ENCODE measurements at places on chromosomes 11 and 22.

GRCh38 chr11:66981976-66982578 is 7.0 kb downstream of the C11orf86 start:
- DNase-seq = peak; percentile 96

- no peak for DNase-seq
Measured at GRCh38 chr22:20221421-20222340, 46.4 kb downstream of the RTN4R start.

- DNase-seq = no peak
Measured at GRCh38 chr22:32587449-32587848, 112.8 kb downstream of the FBXO7 start.

DNA sequence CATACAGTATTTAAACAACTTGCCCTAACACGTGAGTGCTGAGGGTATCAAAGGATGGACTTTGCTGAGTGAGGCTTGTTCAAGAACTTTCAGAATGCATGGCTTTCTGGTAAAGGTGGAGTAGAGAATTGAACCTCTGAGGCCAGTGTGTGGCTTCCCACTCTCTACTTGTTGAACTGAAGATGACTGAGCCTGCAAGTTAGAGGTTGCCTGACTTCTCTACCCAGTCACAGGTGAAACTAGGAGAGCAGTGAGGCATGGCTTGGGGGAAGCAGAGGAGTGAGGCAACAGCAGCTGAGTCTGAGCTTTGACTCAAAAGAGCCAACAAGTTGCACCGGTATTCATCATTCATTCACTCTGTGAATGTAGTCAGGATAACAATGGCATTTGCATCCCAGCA is 256.4 kb upstream of the SESN3 start:
- no peak for DNase-seq

- DNase-seq = peak; percentile 89
Measured at GRCh38 chr11:65884716-65885092, 3.6 kb downstream of the FIBP start.

- no peak for DNase-seq
Measured at GRCh38 chr22:32922186-32922585, 120.7 kb downstream of the TIMP3 start.

DNA sequence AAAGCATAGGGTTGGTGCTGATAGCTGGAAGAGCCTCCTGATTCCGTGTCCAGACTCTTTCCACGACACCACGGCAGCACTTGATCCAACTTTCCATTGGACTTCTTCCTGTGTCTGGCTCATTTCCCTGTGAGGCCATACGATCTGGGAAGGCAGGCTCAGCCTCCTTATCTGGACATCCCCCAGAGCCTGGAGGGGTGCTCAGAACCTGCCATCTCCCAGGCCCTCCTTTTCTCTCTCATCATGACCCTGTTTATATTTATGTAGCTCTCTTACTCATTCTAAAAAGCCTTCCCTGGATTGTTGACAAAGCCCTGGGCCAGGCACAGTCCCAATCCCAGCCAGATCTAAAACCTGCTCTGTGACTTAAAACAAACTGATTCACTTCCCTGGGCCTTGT is 7.8 kb upstream of the BCL9L start:
- DNase-seq = no peak

GRCh38 chr11:114080219-114080618 is 20.7 kb downstream of the ZBTB16 start:
- DNase-seq = peak; percentile 73

DNA sequence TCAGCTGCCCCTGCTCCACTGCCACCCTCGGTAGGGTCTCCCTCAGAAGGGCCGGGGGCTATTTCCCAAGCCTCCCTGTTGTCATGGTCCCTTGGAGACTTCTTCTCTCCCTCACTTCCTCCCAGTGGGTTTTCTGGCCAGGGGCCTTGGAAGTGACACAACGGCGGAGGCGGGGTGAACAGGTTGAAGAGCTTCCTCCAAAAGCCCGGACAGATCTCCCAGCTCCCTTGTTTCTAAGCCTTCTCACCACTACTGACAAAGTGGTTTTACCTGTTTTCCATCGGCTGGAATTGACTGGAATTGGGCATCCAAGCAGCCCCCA is 14.5 kb downstream of the MYH9 start:
- DNase-seq = no peak

- DNase-seq = no peak
Measured at GRCh38 chr11:63406458-63406857, 36.9 kb downstream of the SLC22A9 start.

DNA sequence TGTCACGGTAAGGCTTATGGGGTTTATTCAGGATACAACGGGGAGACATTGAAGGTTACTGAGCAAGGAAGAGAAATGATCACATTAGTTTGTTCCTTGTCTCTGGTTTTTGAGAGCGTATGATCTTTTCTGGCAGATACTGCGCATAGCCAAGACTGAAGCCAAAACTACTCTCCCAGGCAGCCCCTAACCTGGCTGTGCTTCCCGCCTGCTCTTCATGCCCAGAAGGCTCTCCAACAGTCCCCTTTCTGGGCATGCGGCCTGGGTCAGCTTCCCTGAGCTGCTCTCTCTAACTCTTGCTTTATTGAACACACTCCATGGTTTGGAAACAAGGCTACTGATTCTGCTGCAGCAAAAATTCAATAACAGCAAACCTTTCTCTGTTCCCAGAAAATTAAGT is 306.6 kb downstream of the BUD13 start:
- no peak for DNase-seq

DNA sequence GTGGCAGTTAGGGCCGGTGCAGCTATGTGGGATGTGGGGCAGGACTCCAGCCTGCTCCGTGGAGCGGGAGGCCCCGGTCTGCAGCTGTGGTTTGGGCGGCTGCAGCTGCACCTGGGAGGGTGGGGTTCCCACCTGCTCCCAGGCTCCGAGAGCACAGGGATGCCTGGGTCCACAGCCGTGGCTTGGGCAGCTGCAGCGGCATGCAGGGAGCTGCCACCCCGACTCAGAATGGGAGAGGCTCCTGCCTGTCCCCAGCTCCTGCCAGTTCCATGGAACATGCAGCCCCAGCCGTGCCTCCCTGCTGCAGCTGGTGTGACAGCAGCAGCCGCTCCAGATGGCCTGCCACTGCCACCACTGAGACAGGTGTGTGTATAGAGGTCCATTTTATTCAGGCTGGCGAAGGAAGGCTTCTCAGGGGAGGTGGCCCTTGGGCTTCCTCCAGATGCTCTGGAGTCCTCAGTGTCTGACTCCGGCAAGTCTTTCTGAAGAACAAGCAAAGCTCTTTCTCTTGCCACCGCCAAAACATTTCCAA is 21.8 kb upstream of the UPK3A start:
- DNase-seq = no peak

GRCh38 chr11:112786886-112787530 is 174.2 kb upstream of the NCAM1 start:
- DNase-seq = no peak

GRCh38 chr11:44637487-44637886 is 72.0 kb downstream of the CD82 start:
- peak; percentile 59 for DNase-seq

- DNase-seq = no peak
Measured at GRCh38 chr11:126304457-126305075, 706 bp downstream of the DCPS start.

DNA sequence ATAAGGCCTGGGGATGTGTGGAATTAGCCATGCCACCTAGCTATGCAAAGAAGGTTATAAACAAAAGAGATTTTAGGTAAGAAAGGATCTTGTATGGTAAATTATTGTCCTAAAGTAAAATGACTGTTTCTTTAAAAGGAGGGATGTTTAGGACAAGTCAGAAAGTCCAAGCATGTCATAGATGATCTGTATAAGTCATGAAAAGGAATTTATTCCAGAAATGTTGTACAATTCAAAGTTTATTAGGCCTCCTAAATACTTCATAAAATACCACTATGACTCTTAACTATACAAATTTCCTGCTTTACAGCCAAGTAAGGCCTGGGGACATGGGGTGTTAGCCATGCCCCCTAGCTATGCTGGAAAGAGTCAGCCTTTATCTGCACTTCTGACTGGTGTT is 22.7 kb downstream of the OR5A2 start:
- no peak for DNase-seq

GRCh38 chr11:60844045-60844869 is 2.3 kb downstream of the CCDC86 start:
- DNase-seq = no peak

GRCh38 chr11:102589047-102589459 is 36.1 kb downstream of the MMP20 start:
- DNase-seq = no peak

GRCh38 chr11:133305208-133305956 is 226.9 kb downstream of the OPCML start:
- no peak for DNase-seq

GRCh38 chr11:35967042-35967441 is 23.2 kb downstream of the LDLRAD3 start:
- no peak for DNase-seq

- DNase-seq = no peak
Measured at GRCh38 chr22:19710020-19710768, 4.1 kb upstream of the SEPTIN5 start.

DNA sequence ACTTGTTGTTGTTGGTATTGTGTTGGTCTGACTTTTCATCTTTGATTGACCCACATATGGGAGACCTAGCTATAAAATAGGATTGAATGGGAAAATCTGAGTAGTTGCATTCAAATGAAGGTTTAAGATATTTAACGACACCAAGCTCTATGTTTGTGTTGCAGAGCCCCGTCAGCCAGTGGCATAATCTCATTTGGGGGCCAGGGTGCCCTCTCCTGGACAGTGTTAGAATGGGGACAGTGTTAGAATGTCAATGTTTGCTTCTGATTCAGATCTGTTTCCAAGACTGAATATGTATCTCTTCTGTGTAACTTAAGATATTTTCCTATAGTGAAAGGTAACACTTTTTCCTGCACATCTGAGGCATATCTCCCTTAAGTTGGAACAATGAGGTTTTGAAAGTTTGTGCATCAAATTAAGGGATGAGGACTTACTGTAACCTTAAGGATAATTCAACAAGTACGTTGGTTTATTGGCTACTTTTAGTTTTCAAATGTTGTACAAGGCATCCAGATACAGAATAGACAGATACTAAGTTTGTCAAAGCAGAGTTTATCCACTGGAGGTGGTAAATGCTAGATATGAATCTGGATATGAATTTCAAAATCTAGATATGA is 5.3 kb upstream of the OR52M1 start:
- DNase-seq = peak; percentile 72

DNA sequence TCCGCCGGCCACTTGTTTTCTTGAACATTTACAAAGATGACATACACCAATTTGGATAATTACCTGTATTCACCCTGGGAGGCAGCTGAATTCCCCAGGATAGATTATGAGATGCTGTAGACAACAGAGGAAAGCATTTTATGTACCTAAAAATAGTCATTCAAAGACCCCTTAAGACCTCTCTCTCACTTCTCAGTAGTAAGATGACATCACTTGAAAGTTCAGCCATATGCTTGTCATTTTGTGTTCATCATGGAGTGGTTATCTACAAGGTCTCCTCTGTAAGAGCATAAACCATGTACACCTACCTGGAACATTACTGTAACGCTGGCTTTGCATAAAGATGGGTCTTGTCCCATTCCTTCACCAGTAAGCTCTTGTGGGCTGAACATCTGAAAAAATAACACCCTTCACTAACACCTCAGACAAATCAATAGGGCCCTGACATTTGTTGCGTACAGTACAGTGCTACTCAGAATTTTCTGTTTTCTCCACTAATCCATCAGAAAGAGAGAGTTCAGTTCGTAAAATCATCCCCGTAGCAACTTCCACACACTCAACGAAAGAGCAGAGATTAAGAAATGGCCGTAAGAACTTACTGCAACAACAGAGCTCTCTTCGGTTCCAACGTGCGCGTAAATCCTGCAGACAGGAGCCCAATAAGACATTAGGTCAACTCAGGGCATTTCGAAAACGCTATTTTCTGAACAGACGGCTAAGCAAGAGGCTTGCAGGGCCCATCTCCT is 15.6 kb upstream of the WDR74 start:
- DNase-seq = peak; percentile 51

- DNase-seq = no peak
Measured at GRCh38 chr11:67099831-67100324, 19.2 kb upstream of the KDM2A start.

- no peak for DNase-seq
Measured at GRCh38 chr11:47409440-47410369, 1.3 kb downstream of the SLC39A13 start.
